ENCODE measurements at places on chromosomes 2 and 18. TPM values are rescaled to one million over a fixed set of nuclear protein-coding genes. Genes with fewer than 3 reads are reported as not detected.

GRCh38 chr18:13653746-13654433, 72.5 kb downstream of the FAM210A start:
- no peak for DNase-seq

DNA sequence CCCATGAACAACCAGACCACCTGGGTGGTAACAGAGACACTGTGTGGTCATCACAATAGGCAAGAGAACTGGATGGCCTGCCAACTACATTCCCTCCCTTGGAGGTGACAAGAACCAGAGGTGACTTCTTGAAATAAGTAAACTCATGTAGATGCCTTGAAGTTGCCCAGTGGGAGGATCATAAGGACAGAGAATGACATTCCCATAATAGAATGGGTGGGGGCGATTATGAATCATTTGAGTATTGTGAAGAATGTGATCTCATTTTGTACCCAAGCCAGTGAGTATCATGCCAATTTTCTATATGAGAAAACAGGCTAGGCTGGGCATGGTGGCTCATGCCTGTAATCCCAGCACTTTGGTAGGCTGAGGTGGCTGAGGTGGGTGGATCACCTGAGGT, 211.4 kb upstream of the GYPC start:
- no peak for DNase-seq

DNA sequence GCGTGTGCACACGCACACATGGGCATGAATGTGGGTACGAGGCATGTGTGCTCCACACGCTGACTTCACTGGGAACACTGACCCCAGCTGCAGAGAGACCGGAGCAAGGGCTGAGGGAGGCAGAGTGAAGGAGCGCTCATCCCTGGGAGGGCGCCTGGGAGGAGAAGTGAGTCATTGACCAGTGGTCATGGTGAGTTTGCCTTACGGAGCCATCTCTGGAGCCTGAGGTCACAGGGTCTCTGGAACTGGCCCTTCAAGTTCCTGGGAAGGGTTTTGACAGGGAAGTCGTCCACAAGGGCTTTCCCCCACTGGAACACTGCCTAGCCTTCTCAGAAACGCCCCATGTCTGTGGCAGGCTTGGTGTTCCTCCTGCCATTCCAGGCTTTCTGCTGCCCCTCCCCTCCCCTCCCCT, 14.3 kb upstream of the TMEM185B start:
- no peak for DNase-seq

Gene RTP5
- 0.11 TPM for total RNA-seq

Gene KCNIP3
- total RNA-seq, result not detected

- DNase-seq, result no peak
Observed at GRCh38 chr2:164784376-164784775, 57.2 kb downstream of the COBLL1 start.

DNA sequence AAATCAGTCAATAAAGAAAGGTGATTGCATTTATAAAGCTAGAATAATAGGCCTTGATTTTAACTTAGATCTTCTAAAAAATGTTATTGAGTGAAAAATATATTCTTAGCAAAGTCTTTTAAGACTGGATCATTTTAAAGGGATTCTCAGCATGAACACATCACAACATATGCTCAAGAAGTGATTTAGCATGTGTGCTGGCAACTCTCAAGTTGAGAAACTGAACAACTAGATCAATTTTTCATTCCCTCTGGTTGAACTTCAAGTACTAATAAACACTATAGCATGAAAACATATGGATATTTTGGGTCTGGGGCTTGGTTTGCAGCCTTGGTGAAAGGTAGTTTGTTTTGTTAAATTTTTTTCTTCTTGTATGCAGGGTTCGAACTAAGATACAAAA, 107.8 kb upstream of the PNPT1 start:
- no peak for DNase-seq

Gene AGAP1
- 3.3 TPM for total RNA-seq

Gene DLX1
- not detected for total RNA-seq

GRCh38 chr2:233275223-233275622, 23.8 kb downstream of the ATG16L1 start:
- no peak for DNase-seq

DNA sequence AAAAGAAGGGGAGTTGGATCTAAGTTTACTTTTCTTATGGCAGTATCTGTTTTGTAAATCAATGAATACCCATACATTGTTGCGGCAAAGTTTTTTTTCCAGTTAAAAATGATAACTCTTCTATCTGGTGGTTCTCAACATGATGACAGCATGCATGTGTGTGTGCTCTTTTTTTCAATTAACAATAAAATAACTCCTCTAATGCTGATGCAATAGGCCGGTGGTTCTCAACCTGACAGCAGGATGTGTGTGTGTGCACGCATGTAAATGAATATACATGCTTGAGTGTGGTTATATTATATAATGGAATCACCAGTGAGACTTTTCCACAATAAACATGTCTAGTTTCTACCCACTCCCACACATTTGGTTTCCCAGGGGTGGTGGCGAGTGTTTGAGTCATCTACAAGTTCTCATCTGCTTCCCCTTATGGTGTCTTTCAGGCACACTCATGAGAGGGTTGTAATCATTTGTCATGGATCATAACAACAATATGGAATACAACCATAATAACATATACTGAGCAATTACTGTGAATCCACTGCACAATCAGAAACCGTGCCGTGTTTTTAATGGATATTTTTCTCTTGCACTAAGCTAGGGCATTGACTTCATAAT, 31.2 kb downstream of the PARD3B start:
- no peak for DNase-seq

- DNase-seq, result peak; percentile 19
Observed at GRCh38 chr2:95274291-95275150, at the start of gene PROM2. PROM2 (plus strand) TSS chr2:95274449; CDS start chr2:95274586, 137 bp downstream.

Gene ERCC3
- total RNA-seq, result 52.8 TPM

GRCh38 chr2:135555311-135555710, 24.0 kb downstream of the R3HDM1 start:
- DNase-seq, result no peak

DNA sequence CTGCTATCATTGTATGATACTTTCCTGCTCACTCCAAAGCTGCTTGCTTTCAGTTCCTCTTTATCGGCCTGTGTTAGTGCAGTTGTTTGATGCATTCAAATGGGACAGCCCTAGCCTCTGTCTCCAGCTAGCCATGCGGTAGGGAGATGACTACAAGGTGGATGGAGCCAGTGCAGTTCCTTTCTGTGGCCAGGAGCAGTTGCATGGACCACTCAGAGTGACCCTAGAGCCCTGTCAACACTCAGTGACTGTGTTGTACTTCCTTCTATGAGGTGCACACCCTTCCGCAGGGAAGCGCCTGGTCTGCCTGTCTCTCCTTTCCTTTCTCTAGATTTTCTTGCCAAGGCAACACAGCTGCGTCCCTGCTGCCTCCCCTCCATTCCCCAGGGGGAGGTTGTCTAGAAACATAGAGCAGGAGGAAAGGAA, 33.8 kb downstream of the KCNS3 start:
- DNase-seq, result no peak

Data from CD8-positive, alpha-beta memory T cell (primary cell).